ENCODE measurements at places on chromosomes 1 and 21. TPM values are rescaled to one million over a fixed set of nuclear protein-coding genes. Genes with fewer than 3 reads are reported as not detected.

KCNK2 gene
- total RNA-seq, result 16.3 TPM

KIAA0319L gene
- 59.0 TPM for total RNA-seq

FAM3B gene
- not detected for total RNA-seq

HSD3B2 gene
- total RNA-seq, result not detected

COL6A2 gene
- 4,259 TPM for total RNA-seq

SYT14 gene
- 9.1 TPM for total RNA-seq
